Cortex of kidney (tissue), 1 donor: ENCODE measurements at places on chromosomes 1 and 21.

GRCh38 chr21:17492415-17493168 lies 20.3 kb upstream of the CXADR start:
- no peak for DNase-seq

- DNase-seq, result no peak
These were observed 14.7 kb upstream of the KCNE1 start for GRCh38 chr21:34526618-34527290.

GRCh38 chr1:116559304-116559761 lies 11.5 kb downstream of the CD58 start:
- no peak for DNase-seq

DNA sequence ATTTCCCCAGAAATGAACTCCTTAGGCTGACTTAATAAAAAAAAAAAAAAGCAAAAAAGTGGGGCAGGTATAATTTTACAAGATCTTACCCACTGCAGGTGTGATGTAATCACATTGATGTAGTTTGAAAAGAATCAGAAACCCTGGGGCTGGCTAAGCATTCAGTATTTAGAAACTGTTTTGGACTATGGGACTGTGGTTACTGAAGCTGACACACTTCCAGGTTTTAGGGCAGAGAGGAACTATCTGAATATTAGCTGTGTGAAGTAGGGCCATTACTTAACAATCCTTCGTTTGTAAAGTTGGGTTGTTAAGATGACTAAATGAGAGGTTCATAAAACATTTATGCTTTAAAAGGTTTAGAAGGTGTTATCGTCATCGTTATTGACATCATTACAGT lies 165.3 kb downstream of the FASLG start:
- no peak for DNase-seq

- DNase-seq, result no peak
These were observed 20.0 kb downstream of the DRAXIN start for GRCh38 chr1:11711490-11711889.

DNA sequence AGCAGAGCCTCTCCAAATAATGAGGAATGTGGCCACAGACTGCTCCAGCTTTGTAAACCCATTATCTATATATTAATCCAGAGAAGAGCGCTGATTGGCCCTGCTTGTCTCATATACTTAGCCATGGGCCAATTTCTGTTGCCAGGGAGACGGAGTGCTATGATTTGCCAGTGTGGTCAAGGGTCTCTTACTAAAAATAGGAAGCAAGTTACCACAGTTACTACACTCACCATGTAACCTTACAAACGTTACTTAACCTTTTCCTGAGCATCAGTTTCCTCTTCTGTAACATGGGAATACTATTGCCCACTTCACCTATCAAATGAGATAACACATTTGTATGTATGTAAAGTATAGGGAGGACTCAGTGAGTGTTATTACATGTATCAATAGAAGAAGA lies 7.7 kb upstream of the S100A2 start:
- DNase-seq, result no peak

- no peak for DNase-seq
These were observed 196.3 kb upstream of the LMO4 start for GRCh38 chr1:87132284-87132870.

- DNase-seq, result no peak
These were observed 1.5 kb upstream of the CLDN17 start for GRCh38 chr21:30168086-30168485.

- no peak for DNase-seq
These were observed 98.2 kb downstream of the ZC3H11B start for GRCh38 chr1:219514728-219515127.

- no peak for DNase-seq
These were observed 112.8 kb upstream of the USP25 start for GRCh38 chr21:15616864-15617574.

DNA sequence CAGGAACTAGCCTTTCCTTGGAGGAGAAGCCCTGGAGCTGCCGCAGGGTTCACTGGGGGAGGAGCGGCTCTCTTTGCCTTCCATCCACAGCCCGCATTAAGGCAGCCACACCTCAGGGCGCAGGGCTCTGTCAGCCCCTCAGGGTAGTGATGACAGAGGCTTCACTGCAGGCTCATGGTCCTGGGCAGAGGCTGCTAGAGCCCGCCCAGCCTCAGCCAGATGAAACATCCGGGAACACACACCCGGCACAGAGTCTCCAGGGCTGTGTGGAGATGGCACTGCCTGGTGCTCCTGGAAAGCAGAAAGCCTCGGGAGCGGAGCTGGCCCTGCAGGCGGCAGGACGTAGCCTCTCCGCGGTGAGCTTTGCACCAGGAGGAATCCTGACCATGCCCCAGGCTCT lies 29.4 kb upstream of the PEX10 start:
- no peak for DNase-seq

GRCh38 chr1:54335755-54336108 lies 70.5 kb downstream of the SSBP3 start:
- DNase-seq, result no peak

- no peak for DNase-seq
These were observed 6.7 kb upstream of the RNASEL start for GRCh38 chr1:182595641-182596240.

- no peak for DNase-seq
These were observed 73.3 kb downstream of the LEPR start for GRCh38 chr1:65493802-65494201.

DNA sequence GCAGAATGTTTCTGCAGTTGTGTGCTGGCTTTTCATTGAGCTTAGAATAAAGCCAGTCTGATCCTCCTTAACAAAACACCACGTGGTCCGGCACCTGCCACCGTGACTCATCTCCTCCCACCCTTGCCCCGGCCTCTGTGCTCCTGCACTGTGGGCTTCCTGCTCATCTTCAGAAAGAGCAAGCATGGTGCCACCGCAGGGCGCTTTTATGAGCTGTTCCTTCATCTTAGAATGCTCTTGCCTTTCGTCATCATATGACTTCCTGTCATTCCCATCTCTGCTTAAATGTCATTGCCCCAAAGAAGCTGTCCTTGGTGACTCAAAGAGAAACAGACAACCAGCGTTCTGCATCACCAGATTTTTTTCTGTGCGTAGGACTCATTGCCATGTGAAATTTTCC lies 117.8 kb downstream of the HHAT start:
- no peak for DNase-seq

GRCh38 chr1:201946224-201946908 lies at the start of gene LMOD1:
Gene LMOD1 (minus strand): TSS chr1:201946548. CDS start chr1:201946340, 208 bp downstream.
- no peak for DNase-seq

DNA sequence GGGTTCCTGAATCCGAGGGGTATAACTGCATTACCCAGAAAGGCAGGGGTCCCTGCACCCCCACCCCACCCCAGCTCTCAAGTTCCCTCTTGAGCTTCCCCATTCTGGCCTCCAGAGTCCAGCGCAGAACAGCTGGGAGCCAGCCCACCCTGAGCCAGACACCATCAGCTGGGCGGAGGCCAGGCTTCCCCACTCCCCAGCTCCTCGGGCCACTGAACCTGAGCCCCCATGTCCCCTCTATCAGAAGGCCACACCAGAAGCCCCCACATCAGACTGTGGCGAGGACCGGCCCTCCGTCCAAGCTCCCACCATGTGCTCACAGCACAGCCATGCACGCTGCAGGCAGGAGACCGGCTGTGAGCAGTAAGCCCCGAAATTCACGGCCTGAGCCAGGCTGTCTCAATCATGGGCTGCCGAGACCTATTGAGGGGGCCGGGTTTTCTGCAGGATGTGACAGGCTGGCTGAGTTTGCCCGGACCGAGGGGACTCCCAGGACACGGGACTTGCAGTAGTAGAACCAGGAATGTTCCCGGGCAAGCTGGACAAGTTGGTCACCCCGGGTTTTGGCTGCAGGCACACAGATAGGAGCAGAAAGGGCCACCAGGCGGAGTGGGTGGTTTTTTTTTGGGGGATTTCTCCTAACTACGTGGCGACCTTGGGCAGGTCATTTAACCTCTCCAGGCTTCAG lies 25.5 kb upstream of the TNFRSF1B start:
- DNase-seq, result no peak

DNA sequence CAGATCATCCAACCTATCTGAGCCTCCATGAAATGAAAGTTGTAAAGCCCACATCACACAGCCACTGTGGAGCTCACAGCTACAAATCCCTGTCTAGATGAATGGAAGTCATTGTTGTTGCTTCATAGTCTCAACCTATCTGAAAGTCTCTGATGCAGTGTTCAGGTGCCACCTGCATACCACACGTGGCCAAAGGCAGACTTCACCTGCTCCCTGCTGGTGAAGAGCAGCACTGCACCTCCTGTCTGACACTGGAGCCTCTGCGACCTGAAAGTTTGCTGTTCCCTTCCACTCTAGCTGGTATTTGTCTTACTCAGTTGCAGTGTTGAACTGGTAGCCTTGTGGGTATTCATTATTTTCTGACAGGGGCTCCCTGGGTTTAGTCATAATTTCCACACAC lies 18.4 kb downstream of the LORICRIN start:
- no peak for DNase-seq

- DNase-seq, result no peak
These were observed 55.5 kb upstream of the DYNLT5 start for GRCh38 chr1:66696771-66697170.

GRCh38 chr1:30322859-30323257 lies 400.5 kb downstream of the MATN1 start:
- DNase-seq, result no peak

DNA sequence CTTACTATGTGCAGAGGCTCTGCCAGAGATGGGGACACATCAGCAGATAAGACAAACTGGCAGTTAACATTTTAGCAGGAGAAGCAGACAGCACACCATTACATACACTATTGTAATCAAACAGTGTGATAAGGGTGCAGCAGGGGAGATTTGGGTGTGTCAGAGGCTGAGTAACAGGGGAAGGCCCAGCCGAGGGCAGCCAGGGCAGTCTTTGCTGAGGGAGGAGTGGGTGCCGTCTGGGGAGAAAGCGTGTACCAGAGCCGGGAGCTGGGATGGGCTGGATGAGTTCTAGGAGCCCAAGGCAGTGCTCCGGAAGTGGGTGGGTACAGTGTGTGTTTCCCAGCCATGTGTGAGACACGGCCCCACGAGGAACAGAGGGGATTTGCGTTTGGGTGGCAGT lies 31.2 kb downstream of the KCNA10 start:
- DNase-seq, result no peak

GRCh38 chr1:204065174-204065985 lies 7.5 kb upstream of the SOX13 start:
- no peak for DNase-seq

GRCh38 chr1:216778737-216779136 lies 55.5 kb upstream of the ESRRG start:
- no peak for DNase-seq

DNA sequence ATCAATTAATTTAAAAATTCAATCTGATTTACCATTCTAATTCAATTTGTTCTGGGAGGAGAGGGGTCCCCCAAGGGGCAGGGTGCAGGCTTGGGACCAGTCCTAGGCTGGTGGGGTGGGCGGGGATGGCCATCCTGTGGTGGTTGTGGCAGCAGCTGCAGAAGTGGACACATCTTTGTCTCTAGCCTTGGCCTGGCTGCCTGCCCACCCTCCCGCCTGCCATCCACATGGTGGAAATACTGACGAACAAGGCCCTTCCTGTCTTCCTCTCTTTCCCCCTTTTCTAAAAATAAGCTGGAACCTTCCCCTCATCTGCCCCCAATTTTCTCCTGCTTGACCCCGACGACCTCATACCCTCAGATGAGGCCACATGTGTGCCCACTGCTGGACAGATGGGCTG lies 130.9 kb downstream of the FOXD2 start:
- DNase-seq, result no peak

DNA sequence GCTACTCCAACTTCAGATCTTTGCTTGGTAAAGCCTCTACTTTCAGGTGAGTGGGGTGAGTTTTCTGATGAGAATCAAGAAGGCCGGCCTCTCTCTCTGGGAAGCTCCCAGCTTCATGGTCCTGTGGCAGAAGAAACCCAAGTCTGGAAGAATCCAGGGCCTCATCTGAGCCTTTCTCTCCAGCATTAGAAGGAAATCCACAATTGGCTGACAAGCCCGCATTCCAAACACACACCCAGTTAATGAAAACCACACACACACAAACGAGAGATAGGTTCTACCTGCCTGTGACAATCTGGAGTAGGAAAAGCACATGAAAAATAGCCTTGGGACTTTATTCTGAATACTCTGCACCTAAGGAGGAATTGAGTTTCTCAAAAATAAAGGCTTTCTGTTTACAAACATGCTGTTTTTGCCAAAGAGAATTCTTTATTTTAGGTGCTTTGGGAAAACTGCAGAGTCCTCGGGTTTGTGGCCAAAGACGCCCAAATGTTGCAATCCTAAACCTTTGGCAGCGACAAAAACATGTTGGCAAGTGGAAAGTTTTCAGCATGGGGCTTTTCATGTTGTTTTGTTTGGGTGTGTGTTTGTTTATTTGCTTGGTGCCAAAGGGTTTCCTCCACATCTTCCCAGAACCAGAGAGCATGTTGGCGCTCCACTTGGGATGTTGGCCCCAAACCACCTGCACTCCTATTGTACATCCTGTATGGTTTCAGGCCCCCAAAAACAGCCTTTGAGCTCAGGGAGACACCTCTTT lies 216.2 kb downstream of the SETD4 start:
- no peak for DNase-seq

- no peak for DNase-seq
These were observed 40.6 kb upstream of the NEGR1 start for GRCh38 chr1:72322910-72323309.

- DNase-seq, result no peak
These were observed 113.0 kb upstream of the GADD45A start for GRCh38 chr1:67571901-67572593.

- no peak for DNase-seq
These were observed 9.2 kb upstream of the SLC45A3 start for GRCh38 chr1:205689479-205689878.

DNA sequence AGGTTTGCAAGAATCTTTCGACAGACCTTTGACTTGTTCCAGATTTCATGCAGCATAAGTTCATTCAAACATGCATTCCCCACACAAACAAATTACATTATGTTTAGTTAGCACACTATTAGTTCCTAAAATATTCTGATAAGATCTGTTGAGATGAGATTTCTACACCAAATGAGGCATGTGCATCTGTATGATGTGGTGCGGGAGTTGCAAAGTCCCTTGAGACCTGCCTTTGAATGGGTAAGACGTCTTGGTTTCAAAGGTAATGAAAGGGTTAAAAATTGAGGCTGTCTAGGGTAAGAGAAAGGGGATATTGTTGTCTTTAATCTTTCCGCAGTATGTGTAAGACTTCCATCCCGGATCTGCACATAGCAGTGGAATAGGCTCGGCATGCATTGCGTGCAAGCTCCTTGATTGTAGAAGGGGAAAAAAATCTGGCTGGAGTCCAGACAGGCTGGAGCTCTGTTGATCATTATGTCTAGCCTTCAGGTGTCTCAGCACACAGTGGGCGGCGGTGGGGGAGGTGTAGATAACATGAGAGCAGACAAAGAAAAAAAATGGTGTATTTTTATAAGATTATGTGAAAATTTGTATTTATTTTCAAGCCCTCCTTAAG lies 296.6 kb downstream of the PTPRC start:
- DNase-seq, result no peak

- DNase-seq, result no peak
These were observed 54.0 kb upstream of the COL11A1 start for GRCh38 chr1:103162360-103162759.

- DNase-seq, result no peak
These were observed 153.3 kb upstream of the SGIP1 start for GRCh38 chr1:66380452-66381212.

DNA sequence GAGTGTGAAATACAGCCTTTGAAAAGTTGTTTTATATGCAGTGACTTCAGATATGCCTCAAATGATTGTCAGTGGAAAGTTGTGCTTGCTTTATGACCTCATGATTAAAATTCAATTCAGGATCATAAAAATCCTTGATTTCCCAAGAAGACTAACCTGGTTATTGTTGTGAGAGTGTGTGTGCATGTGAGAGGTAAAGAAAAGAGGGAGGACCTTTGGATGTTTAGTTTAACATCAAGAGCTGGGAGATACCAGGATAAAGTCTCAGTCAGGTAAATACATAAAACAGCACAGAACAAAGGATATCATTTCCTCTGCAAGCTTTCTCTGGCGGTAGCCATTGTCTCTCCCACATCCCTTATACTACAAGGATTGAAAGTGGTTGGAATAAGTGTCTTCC lies 14.4 kb downstream of the BTBD8 start:
- DNase-seq, result no peak
